ENCODE measurements at places on chromosomes 1 and 21.

- DNase-seq: peak; percentile 95
Measured at GRCh38 chr21:45643021-45643980, at the start of gene PCBP3. TSS of gene PCBP3 (plus strand) at chr21:45643725. CDS start at chr21:45850086, 206,361 bp downstream.

DNA sequence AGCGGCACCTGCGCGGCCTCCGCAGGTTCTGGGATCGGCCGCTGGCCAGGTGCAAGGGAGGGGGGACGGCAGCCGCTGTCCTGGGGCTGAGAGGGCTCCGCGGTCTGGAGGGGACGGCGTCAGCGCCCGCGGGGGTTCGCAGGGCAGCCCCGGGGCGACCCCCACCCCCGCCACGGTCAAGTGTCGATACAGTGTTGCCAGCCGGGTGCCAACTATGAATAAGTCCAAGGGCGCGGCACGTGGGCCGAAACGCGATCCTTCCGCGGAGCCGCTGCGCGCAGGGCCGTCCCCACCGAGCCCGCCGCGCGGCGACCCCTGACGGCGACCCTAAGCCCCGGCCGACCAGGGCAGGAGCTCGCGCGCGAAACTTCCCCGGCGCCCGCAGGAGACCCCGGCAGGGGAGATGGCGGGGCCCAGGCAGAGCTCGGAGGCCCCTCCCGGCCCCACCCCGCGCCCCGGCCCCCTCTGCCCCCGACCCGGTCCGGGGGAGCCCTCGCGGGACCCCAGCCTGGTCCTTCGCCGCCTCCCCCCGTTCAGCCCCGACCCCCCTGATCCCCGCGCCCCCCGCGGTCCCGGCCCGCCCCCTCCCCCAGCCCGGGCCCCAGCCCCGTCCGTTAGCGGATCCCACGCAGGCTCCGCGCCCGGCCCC, 586 bp upstream of the AGPAT3 start:
- peak; percentile 65 for DNase-seq

GRCh38 chr1:216936779-216937178, 213.6 kb upstream of the ESRRG start:
- no peak for DNase-seq

GRCh38 chr1:228697207-228698016, 37.9 kb upstream of the RHOU start:
- DNase-seq: no peak

- DNase-seq: no peak
Measured at GRCh38 chr1:106523497-106523896, 533.0 kb upstream of the PRMT6 start.

DNA sequence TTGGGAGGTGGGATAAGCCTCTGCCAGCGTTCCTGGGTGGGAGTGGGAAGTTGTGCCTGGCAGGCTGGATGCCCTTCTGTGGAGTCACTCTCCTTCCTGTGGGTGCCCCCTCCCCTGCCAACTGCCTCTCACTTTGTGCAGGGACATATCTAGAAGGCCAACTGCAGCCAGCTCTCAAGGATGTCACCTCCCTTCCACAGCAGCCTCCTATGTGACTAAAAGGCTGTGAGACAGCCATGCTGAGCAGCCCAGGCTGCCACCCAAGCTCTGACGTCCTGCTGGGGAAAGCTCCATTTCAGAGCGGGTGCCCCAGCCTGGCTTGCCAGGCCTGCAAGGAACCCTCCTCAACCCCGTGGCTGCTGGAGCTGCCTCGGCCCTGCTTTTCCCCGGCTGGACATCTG, 19.6 kb upstream of the SLC26A9 start:
- no peak for DNase-seq

- no peak for DNase-seq
Measured at GRCh38 chr1:51433972-51434510, 85.0 kb downstream of the EPS15 start.

GRCh38 chr1:230043081-230043480, 24.0 kb upstream of the GALNT2 start:
- no peak for DNase-seq

GRCh38 chr1:1210726-1211540, 3.0 kb downstream of the TNFRSF4 start:
- peak; percentile 31 for DNase-seq

- no peak for DNase-seq
Measured at GRCh38 chr1:163459539-163459938, 137.8 kb downstream of the NUF2 start.

GRCh38 chr1:224727351-224728289, 111.5 kb downstream of the CNIH3 start:
- DNase-seq: no peak

DNA sequence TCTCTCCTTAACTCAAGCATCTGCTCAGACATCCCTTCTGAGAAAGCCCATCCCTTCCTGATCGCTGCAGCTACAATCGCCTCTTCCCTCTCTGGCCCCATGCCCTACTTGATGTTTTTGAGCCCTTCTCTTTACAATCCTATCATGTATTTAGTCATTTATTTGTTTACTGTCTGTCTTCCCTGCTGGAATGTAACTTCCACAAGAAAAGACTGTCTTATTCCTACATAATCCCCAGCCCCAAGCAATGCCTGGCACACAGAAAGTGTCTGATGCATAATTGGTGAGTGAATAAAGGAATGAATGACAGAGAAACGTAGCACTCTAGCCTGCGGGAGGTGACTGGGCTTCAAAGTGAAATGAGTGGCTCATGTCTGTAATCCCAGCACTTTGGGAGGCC, 25.4 kb downstream of the ECE1 start:
- no peak for DNase-seq

GRCh38 chr21:16976193-16976592, 536.6 kb upstream of the CXADR start:
- no peak for DNase-seq

- DNase-seq: no peak
Measured at GRCh38 chr21:28833182-28833581, 159.5 kb downstream of the LTN1 start.

DNA sequence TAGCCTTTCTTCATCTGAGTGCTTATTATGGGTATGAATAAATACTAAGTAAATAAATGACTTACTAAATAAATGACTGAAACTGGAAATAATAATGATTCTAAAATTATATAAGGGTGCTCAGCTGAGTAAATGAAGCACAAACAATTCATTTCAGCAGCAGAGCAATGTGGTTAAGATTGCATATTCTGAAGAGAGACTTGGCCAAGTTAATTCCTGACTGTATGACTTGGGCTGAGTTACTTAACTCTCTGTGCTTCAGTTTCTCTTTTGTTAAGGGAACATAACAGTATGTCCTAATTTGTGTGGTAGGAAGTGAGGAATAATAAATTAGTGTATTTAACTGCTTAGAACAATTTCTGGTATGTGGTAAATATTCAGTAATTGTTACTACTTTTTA, 19.1 kb downstream of the AGL start:
- DNase-seq: no peak

GRCh38 chr1:158163000-158163947, 17.4 kb upstream of the CD1D start:
- no peak for DNase-seq

GRCh38 chr21:42636520-42637266, 16.7 kb upstream of the PDE9A start:
- DNase-seq: no peak

GRCh38 chr1:240314845-240315801, 223.4 kb downstream of the FMN2 start:
- no peak for DNase-seq

- no peak for DNase-seq
Measured at GRCh38 chr1:42240966-42241755, 76.6 kb upstream of the GUCA2A start.

DNA sequence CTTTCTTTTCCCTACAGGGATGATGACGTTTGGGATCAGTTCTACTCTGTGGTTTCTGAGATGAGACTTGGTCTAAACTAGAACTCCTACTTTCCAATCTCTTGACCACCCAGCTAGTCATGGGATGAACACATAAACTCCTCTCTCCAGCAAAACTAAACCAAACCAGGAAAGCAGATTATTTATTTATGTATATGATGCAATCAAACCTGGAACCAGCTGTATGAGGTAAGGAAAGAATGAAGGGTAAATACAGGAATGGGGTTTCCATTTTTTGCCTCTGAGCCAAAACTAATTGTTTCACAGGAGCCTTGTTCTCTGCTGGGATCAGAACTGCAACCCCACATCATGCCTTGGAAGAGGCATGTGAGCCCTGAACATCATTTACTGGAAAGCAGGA, 3.3 kb upstream of the AGT start:
- DNase-seq: no peak

DNA sequence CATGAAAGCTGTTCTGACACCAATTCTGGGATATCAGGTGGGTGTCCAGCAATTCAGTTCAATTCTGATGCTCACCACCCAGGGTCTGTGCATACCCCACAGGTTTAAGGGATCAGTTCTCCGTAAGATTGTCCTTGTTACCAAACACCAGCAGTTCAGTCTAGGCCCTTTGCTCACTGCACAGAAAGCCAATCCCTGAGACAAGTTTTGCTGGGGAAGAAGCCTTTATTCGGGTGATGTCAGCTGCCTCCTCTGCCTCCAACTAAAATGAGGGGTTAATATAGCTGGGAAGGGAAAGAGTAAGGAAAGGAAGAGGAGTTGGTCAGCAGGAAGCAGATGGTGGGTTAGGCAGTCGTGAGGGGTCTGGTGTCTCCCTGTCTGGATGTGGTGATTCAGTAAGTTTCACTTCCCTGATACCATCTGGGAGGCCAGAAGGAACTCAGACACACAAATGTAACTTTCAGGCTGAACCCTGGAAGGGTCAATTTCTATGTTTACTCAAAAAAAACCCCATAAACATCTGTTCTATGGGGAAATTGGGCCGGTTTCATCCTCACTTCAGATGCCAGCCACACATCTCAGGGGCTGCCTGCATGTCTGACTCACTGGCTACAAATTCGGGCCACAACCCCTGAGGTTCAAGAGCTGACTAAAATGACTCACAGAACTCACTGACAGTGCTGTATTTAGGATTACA, 83.3 kb upstream of the PGBD5 start:
- no peak for DNase-seq

GRCh38 chr1:230503726-230504125, 77.6 kb upstream of the PGBD5 start:
- DNase-seq: no peak

- DNase-seq: no peak
Measured at GRCh38 chr1:57468641-57469523, 45.0 kb upstream of the DAB1 start.

- DNase-seq: no peak
Measured at GRCh38 chr1:106233511-106233910, 823.0 kb upstream of the PRMT6 start.

DNA sequence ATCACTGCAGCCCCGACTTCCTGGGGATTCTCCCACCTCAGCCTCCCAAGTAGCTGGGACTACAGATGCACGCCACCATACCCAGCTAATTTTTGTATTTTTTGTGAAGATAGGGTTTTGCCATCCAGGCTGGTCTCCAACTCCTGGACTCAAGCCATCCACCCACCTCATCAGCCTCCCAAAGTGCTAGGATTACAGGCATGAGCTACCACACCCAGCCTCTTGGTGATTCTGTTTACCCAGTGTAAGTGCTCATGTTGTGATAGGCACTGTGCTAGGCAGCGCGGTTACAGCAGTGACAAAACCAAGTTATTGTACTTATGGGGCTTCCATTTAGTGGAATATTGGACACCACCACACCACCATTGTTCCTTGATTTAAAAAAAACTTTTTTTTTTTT, 9.7 kb upstream of the STX12 start:
- DNase-seq: no peak

GRCh38 chr1:74586253-74586897, 74.0 kb upstream of the LRRC53 start:
- no peak for DNase-seq

DNA sequence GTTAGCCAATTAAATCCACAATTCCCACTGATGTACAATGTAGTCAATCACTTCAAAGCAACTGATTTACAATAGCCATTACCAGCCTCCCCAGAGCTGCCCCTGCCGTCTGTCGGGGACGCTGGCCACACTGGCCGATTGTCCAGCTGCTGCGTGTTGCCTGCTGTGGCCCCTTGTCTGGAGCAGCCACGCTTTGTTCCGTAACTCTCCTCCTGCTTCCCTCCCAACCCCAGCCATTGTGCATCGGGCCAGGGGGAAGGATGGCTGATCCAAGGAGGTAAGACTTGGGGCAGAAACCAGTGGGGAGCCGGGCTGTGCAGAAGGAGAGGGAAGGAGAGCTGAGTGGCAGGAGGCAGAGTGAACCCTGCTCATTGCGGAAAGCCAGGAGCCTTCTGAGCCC, 83.6 kb upstream of the LYST start:
- DNase-seq: no peak

GRCh38 chr1:16073490-16074119, at the start of gene FAM131C:
TSS of gene FAM131C (minus strand) at chr1:16073651. CDS start at chr1:16073442, 209 bp downstream.
- DNase-seq: peak; percentile 63

DNA sequence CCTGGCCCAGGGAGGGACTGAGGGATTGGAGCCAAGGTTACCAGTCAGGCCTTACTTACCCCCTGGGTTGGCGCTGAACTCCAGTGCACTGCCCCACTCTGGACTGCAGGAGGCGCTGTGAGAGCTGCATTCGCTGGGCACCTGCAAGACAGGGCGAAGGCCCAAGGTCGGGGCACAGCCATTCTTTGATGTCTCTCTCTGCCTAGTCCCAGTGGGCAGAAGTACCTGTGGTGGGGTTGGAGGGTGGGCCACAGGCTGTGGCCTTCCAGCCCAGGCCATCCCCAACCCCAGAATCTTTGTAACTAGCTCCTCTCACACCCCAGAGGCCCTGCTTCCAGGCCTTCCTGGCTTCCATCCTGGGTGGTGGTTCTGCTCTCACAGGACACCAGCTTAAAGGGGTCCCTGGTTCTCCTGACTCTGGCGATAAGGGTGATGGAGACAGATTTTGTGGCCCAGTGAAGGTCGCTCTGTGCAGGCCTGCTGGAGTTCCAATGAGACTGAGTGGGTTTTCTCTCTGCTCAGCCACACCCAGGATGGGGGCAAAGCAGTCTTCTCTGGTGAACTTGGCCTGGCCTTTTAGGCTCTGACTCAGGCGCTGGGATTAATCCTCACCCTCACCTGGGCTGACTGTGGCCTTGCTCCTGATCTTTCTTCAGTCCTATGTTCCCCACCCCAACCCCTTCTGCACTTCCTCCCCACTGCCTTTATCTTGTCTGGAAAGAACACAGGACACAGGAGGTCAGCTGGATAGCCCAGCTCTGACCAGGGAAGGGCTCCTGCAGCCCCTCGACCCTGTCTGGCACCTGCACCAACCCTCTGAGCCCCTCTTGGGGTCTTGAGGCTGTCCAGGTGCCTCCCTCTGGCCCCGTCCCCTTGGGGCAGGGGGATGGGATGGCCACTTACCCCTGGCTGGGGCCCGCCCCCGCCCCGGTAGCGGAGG, 954 bp downstream of the MYOG start:
- no peak for DNase-seq

GRCh38 chr1:83058327-83058726, 940.6 kb downstream of the TTLL7 start:
- DNase-seq: no peak

DNA sequence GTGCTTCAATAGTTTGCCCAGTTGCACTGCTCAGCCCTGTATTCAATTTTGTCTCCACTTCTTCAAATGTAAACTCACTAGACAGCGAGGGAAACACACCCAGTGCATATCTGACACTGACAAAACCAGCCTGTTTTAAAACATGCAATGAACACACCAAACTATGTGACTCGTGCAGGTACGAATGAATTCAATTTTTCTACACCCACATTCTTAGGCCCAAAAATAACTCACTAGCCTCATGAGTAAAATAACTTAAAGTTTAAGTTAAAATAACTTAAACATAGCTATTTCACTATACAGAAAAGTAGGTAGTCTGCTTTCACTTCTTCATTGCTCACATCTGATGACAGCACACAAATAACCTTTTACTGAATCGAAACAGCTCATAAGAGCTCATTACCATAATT, 21.1 kb downstream of the TTC13 start:
- DNase-seq: no peak

All from activated T-cell treated with anti-CD3 and anti-CD28 coated beads, Interleukin-2, amount 50 U/mL, for 1 hour (primary cell).